ENCODE measurements at places on chromosomes 13 and 19. TPM values are rescaled to one million over a fixed set of nuclear protein-coding genes. Genes with fewer than 3 reads are reported as not detected.

Gene LGI4
- total RNA-seq = 42.0 TPM

Gene CEACAM7
- total RNA-seq = not detected

Gene CYP4F3
- not detected for total RNA-seq

Gene HCST
- total RNA-seq = 2.5 TPM

Gene GPR12
- not detected for total RNA-seq

Gene RUBCNL
- 1.5 TPM for total RNA-seq

- DNase-seq = no peak
Measured at GRCh38 chr19:19744641-19745040, 11.7 kb upstream of the ZNF14 start.

DNA sequence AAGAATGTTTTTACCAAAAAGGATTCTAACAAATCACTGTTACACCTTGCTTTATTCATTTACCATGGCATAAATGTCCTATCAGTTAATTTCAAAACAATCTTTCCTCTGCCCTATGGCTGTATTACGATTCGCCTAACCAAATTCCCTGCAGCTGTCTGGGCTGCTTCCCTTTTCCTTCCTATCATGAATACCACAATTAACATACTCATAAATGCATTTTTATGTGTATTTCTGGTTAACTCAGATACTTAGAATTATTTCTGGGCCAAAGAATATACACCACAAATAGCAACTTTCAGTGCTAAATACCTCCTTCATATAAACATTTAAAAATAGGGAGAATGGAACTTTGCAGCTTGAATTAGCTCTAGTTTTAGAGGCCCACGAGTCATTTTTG lies 30.4 kb downstream of the ANKRD10 start:
- no peak for DNase-seq

DNA sequence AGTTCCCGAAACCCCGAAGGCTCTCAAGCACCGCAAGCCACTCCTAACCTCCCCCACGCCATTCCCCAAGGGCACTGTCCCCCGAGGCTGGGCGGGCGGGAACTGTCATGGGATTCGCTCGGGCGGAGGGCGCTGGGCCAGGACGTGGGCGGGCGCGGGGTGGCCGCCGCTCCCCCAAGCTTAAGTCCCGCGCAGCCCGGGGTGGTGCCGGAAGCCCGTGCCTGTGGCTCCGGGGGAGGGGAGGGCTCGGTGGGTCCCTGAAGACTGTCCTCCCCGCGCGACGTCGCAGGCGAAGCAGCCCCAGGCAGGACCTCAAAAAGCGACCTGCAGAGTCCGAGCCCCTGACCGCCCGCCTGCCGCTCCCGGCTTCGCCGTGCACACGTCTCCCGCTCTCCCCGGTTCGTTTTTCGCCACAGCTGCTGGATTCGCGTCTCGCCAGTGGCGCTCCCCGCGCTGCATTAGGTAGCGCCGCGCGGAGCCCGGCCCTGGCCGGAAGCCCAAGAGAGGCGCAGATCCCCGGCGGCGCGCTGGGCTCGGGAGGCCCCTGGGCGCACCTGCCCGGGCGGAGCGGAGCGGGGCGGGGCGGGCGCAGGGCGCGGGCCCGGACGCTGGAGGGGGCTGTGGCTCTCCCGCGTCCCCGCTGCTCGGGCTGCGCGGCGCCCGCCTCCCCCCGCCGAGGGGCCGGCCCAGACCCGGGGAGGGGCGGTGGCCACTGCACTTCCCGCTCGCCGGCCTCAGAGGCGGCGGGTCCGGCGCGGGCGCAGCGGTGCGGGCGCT lies at the start of gene FARP1:
FARP1 (plus strand) TSS at position 715 of the 777 bp plus-strand sequence. CDS start 70,149 bp downstream, outside the sequence.
- peak; percentile 91 for DNase-seq

DNA sequence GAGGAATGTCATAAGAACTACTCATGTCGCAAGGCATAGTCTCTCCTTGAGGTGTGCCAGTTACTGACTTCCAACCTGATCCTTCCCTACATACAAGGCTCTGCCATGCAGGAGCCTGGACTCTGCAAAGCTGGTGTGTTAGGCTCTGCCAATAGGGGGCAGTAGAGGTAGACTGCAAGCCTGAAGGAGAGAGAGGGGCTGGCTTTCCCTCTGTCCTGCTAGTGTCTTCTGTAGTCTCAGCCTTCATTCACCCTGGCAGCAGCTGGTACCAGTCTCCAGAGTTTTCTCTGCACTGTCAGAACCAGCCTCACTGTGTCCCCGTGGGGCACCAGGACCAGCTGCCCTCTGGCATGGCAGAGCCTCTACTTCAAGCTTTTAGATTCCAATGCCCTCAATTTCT lies 14.5 kb downstream of the SHISA2 start:
- no peak for DNase-seq

DNA sequence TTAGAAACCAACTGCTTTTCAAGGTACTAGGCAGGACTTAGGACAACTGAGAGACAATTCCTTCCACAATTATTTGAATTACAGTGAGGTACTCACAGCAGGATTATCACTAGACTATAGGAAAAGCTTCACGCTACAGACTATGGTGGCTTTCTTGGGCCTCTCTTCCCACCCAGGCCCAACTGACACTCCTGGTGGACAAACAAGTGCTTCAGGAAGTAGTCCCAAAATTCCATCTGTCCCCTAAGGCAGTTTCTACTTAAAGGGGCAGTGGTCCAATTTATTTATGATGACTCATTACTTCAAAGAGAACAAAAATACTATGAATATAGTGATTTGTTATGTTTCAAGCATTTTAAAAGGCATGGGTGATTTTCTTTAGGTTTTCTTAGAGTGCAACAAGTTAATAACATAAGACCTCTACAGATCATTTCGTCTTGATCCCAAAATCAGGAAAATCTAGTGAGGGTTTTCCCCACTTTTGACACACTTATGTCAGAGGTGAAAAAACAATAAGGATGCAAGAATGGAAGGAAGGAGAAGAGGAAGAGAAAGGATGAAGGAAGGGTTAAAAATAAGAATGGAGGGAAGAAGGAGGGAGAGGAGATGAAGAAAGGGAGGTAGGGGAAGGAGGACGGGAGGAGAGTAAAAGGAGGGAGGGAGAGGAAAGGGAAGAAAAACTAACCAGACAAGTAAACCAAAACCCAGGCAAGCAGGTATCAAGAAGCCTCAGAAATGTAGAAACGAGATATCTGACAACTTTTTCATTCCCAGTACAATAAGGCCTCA lies 100.7 kb downstream of the SERP2 start:
- peak; percentile 31 for DNase-seq

DNA sequence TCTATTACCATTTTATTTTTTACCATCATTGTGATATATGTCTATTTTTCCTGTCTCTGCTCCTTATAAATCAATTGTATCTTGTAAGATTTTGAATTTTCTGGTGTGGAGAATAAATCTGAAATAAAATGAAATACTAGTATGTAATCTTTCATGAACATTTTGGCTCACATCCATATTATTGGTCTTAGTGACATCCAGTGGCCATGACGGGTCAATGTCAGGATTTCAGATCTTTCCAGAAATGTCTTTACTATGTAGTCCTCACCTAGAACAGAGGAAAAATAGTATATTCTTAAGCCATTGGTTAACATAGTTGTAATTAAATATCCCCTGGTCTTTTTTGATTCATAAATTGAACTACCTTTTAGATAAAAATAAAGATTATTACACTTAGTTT lies 109.8 kb upstream of the GPC6 start:
- no peak for DNase-seq

DNA sequence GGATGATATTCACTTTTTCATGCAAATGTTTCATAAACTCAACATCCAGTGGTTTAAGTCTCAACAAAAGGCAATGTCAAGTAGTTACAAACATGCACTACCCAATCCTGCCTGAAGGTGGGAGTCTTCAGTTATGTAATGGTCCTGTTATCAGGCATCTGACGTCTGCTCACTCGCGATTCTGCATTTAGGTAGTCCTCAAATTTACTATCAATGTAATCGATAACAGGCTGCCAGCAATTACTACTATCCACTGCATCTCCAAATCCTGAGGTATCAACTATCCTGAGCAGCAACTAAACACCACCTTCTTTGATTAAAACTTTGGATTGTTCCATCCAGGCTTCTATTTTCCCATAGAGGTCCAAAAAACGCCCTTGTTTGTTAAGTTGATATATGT lies 51.2 kb downstream of the NLRP12 start:
- peak; percentile 74 for DNase-seq

DNA sequence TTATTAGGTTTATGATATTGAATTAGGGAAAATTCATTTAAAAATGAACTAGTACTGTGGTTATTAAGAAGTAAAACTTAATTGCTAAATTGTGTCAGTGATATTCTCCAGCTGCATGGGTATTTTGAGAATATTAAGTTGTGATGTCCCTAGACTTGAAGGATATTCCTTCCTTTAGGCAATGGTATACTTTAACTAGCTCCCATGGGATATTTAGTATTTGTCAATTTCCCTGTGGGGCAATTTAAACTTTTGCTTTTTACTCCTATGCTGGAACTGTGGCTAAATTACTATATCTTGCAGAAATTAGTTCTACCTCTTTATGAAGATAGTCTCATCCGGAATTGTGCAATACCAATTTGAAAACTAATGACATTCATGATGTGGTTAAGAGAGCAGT lies 151.6 kb upstream of the CSNK1A1L start:
- DNase-seq = no peak

DNA sequence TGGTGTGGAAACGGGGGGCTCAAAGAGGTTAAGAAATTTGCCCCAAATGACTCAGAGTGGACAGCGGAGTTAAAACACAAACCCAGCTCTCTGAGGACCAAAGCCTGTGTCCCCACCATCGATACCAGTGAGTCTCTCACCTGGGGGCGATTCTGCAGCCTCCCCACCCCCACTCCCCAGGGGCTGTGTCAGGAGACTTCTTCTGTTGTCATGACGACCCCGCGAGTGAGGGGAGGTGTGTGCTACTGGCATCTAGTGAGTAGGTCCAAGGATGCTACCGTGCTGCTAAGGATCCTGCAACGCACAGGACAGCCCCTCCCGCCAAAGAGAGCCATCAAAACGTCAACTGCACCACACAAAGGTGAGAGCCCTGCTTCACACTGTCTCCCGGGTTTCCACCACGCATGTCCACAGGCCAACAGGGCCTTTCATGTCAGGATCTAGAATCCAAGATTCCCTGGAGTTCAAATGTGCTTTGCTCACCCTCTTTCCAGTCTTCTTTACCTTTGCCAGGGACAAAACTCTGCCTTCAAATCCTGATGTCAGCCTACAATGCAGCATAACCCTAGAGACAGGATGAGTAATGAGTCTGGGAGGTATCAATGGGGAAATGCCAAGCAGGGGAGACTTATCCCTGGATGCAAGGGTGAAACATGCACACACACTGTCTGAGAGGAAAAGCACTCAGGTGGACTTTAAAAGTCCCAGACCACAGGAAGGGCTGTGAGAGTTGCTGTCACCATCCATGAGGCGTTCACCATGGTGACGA lies 3.9 kb downstream of the RANBP3 start:
- no peak for DNase-seq

- no peak for DNase-seq
Measured at GRCh38 chr13:102917019-102917418, 71.2 kb downstream of the ERCC5 start.

GRCh38 chr13:99310382-99311031 lies 3.3 kb upstream of the GPR183 start:
- peak; percentile 54 for DNase-seq

- DNase-seq = no peak
Measured at GRCh38 chr13:113602291-113602988, 17.9 kb downstream of the TFDP1 start.

DNA sequence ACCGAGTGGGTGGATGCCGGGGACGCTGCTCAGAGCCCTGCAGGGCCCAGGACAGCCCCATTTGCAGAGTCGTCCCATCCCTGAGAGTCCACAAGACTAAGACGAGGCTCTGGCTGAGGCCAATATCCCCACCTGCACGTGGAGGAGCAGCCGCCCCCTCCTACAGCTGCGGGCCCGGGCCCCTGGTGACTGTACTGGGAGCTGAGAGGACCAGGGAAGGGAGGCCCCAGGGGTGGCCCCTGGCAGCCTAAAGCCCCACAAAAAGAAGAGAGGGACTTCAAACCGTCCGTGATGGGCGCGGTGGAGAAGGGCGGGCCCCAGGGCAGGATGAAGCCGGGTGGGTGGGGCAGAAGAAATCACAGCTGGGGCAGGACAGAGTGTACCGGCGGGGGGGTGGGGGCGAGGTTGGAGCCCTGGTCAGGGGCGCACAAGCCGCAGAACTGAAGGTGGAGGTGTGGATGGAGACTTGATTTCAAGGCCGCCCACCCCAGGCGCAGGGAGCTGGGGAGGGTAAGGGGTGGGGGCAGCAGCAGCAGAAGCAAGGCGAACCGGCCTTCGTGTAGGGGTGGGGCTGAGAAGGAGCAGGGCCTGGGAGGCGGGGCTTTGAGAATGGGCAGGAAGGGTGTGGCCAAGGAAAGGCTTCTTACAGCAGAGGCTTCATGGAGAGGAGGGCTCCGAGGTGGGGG lies 12.9 kb downstream of the CFD start:
- DNase-seq = peak; percentile 89

GRCh38 chr19:47109541-47110375 lies 3.8 kb downstream of the ZC3H4 start:
- DNase-seq = no peak

GRCh38 chr19:32718286-32718685 lies 1.3 kb upstream of the TDRD12 start:
- no peak for DNase-seq

DNA sequence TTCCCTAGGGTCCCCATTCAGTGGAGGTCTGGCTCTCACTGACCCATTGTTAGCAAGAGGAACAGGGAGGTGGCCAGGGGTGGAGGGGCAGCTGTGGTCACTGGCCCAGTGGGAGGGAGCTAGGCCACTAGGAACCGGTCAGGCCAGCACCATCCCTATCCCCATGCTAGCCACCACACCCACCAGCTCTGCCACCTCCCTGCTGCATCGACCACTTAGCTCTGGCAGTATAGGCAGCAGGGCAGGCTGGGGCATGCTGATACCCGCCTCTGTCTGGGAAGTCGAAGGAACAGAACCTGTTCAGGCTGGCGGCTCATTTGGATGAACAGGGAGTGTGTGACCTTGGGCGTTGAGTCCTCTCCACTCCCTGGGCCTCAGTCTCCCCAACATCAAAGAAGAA lies 4.7 kb downstream of the PPP1R13L start:
- DNase-seq = no peak

- no peak for DNase-seq
Measured at GRCh38 chr13:89514534-89515312, 1832.8 kb upstream of the MIR17HG start.

- no peak for DNase-seq
Measured at GRCh38 chr13:106865716-106866440, 297.9 kb upstream of the ARGLU1 start.

- DNase-seq = no peak
Measured at GRCh38 chr13:88622362-88622973, 951.3 kb downstream of the SLITRK5 start.

- no peak for DNase-seq
Measured at GRCh38 chr13:107251341-107251740, 683.4 kb upstream of the ARGLU1 start.
